ENCODE measurements at places on chromosomes 5 and 9.

DNA sequence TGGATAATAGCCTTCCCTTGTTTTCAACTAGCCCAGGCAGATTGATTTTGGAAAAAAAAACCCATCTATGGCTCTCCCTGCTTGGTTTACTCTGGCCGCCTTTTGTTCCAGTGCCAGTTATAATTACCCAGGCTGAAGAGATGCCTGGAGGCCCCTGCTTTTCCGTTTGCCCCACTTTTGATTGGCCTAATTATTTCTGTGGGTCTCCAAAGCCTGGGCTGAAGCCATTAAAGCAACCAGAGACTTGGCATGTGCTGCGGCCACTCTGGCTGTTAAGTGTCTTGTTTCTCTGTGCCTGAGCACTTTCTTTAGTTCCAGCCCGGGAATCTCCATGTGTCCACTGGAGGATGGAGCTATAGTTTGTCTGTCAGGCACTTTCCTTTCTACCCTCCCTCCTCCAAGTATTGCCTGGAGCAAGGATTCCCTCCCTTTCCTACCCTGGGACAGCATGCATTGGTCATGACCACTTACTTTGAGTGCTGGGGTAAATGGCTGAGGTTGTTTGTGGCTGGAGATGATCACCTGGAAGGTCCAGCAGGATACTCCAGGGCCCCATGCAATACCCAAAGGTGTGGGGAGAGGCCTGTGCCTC, 105.1 kb upstream of the CTSL start:
- no peak for DNase-seq

DNA sequence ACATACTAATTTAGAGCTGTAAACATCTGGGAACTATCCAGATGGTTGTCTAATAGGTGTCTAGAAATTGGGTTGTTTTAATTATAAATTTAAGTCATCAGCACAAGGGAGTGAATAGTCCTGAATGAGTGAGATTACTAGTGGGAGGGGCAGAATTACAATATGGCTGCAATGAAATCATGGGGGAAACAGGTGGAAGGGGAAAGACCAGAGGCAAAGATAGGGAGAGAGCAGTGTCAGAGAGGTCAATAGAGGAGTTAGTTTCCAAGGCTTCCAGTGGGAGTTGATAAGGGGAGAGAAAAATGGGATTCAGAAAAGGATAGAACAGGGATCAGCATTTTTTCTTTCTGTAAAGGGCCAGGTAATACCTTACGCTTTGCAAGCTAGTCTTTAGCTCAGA, 8.9 kb downstream of the AK6 start:
- DNase-seq, result no peak

DNA sequence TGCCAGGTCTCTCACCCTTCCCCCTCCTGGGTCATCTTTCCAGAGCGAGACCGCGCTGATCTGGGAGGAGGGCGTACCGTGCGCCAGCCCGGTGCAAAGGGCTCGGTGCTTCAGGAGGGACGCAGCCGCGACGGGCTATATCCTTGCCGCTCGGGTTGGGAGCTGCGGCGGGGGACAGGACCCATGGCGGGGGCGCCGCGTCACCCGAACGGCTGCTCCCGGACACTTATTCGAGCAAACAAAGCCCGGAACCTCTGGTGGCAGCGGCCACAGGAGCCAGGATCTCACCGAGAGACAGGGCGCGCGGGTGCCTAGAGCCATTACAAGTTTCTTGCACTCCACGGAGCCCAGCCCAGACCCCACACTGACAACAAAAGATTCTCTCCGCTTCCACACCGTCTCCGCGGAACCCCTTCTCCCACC, 1.3 kb downstream of the SEMA6A start:
- no peak for DNase-seq

- no peak for DNase-seq
These were observed 41.9 kb upstream of the CFAP157 start for GRCh38 chr9:127664678-127665507.

DNA sequence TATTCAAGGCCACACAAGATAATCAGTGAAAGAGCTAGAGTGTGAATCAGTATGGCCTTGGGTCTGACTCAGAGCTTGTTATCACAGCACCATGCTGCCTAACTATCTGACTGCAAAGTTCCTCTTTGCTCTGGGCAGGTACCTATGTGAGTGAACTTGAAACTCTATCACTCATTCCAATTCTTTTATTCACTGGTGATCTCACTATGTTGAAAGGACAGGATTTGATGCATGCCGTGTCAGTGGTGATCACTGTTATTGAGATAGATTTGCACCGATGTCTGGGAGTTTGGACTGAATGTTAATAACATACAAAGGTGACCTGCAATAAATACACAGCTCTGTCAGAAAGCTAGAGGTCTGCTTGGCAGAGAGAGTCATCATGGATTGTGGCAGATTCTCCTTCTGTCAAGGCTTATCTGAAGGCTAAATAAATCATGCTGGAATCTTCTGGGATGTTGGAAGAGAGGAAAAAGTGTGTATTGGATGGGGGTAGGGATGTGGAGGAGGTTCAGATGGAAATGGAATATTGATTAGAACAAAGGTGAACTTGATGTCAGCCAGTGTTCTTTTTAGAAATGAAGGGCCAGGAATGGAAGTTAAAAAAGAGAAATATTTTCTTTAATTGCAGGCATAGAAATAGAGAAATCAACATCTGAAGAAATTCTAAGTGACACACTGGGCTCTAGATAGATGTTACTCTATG, 91.8 kb upstream of the TNC start:
- no peak for DNase-seq

GRCh38 chr9:95506678-95507463, 9.9 kb downstream of the PTCH1 start:
- peak; percentile 36 for DNase-seq

DNA sequence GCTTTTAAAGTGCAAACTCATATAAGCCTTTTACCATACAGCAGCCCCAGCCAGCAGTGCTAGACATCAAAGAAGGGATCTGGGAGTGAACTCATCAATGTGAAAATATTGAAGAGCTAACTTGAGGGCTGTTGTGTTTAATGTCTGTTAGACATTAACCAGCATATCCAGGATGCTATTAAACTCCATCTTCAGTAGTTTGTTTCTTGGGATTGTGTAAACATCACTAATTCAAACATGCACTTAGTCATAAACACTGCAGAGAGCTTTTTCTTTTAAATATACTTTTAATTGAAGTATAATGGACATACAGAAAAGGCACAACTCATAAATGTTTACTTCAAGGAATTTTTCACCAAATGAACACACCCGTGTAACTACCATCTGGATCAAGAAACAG, 81.8 kb downstream of the TMEM252 start:
- DNase-seq, result no peak

- DNase-seq, result no peak
These were observed 45.5 kb upstream of the LRRC14B start for GRCh38 chr5:145585-146323.

DNA sequence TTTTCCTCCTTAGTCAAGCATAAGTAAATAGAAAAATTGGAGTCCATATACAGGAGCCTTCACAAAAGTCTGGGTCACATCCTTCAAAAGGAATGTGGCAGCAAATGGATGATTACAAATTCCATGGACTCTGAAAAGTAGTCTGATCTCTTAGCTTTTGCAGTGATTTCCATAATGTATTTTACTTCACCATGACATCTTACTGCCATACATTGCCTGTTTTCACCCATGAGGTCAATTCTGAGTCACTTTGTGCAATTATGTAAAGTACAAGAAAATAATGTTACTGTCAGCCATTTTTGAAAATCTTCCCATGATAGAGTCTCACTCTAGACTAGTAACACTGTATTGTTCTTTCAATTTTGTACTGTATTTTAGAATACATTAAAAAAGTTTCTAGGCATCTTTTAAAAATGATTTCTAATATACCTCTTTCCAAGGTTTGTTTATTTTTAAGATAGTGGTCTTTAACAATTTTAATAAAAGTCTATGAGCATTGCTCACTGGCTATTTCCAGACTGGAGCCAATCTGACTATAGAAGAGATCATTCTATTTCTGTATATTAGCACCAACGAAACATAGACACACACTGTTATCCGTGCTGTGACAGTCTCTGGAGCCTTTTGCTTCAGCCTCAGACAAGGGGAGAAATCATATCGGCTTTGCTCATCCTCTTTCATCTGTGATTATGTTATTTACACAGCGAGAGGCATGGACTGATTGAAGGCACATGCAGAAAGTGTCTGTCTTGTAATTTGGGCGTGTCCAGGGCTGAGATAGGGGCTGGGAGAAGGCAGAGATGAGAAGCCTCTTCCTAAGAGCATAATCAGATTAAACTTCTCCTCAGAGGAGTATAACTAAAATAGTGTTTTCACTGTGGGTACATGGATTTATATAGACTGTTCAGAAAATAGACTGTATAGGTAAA, 22.9 kb upstream of the ACTBL2 start:
- no peak for DNase-seq

GRCh38 chr9:137679249-137679648, 60.4 kb downstream of the EHMT1 start:
- DNase-seq, result peak; percentile 13

DNA sequence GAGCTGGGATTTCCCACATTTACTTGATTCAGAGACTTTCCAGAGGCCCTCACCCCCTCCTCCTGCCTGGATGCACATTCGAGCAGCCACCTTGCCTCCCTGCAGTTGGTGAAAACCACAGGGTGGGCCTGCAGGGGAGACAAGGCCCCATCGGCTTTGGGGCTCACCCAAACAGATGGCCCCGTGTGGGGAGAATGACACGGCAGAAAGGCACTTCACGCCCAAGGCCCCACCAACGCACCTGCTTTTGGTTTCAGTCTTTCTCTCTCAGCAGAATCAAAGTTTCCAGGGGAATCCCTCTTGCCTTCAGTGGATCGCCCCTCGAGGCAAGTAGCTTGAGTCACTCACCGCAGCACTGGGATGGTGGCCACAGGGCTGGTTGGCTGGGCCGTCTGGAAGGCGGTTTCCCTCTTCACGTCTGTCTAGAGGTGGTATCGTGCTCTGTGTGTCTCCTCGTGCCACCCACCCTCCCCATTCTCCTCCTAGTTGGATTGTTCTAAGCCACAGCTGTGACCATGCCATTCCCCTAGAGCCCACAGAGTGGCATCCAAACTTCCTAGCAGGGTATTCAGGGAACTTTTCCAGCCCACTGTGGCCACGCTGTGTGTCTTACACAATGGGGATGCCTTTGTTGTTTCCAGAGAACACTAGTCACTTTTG, 31.8 kb downstream of the SEC61B start:
- DNase-seq, result peak; percentile 43

GRCh38 chr5:151315998-151316597, 12.5 kb upstream of the SLC36A3 start:
- DNase-seq, result peak; percentile 33

GRCh38 chr5:38023799-38024198, 184.0 kb upstream of the GDNF start:
- DNase-seq, result no peak
